T47D (cell line): ENCODE measurements at places on chromosomes 12 and 14.
A peak's percentile ranks its signal among the peaks of the same experiment; 100 is the strongest.

DNA sequence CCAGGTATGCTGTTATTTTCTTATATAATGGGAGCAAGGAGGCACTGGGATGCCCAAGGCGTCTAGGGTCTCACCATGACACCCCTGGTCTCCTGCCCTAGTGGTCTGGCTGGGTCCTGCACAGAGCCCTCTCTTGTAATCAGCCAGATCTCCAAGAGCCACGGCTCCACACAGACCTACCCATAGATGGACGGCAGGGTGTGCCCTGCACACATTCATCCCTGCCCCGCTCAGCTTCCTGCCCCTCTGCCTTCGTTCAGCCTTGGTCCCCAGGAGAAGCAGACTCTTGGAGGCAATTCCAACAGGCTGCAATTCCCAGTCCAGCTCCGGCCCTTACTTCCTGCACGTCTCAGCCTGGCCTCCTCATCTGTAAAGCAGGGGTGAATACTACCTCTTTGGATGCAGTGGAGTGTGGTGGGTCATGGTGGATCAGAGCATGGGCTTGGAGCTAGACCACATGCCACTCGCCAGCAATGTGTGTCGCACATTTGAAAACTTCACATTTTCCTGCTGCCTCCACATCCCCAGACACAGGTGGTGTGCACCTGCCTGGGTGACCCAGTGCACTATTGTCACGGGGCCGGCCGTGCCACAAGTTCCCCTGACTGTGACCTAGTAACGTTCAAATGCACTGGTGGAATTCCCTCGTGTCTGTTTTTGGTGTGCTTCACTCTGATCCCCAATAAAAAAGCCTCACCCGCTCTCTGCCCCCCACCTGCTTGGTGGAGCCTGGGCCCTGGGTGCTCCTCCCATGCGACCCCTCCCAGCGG lies 171.1 kb upstream of the PRMT8 start:
- DNase-seq = no peak

DNA sequence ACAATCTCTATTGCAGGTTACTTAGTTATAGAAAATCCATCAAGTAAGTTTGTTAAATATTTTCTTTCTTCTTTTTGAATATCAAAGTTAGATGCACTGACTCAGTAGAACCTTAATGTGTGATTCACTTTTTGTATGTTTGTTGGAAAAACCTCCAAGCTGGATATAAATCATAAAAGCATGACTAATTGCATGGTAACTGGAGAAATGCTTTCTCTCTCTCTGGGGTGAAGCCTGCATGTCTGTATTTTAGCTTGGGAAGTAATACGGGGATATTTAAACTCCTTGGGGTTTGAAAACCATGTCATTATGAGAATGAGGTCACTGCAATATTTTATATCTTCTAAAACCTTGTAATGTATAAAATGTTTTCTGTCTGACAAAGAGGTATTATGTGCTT lies 58.6 kb upstream of the MYF6 start:
- no peak for DNase-seq

DNA sequence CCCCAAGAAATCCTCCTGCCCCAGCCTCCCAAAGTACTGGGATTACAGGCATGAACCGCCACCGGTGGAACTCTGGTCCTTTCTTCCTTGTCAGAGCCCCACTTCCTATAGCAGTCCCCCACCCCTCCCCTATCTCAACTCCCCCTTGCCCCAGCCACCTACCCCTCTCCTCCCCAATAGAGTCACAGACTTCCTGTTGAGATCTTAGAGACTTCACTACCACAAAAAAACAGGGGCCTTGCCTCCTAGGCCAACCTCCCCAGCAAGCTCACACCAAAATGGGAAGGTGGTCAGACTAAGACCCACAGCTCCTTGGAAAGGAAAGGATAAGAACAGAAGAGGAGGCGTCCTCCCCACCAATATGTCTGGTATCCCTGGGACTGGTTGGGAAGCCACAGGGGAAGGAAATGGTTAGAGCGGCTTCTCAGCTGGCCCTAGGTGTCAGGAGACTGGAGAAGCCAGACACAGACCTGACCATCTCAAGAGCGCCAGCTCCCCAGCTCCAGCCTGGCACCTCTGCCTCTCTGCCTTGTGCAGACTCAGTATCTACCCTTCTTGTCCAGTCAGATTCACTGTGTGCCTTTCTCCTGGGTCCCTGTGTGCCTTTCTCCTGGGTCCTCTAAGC lies 8.5 kb downstream of the ITGB7 start:
- DNase-seq = no peak

GRCh38 chr14:102829016-102829548 lies 51.8 kb downstream of the TRAF3 start:
- DNase-seq = no peak

DNA sequence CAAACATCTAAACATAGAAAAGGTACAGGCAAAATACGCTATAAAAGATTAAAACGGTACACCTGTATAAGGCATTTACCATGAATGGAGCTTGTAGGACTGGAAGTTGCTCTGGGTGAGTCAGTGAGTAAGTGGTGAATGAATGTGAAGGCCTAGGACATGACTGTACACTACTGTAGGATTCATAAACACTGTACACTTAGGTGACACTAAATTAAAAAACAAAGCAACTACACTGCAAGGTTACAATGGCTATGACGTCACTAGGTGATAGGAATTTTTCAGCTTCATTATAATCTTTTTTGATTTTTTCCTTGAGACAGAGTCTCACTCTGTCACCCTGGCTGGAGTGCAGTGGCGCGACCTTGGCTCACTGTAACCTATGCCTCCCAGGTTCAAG lies 269.2 kb downstream of the KSR2 start:
- DNase-seq = no peak

DNA sequence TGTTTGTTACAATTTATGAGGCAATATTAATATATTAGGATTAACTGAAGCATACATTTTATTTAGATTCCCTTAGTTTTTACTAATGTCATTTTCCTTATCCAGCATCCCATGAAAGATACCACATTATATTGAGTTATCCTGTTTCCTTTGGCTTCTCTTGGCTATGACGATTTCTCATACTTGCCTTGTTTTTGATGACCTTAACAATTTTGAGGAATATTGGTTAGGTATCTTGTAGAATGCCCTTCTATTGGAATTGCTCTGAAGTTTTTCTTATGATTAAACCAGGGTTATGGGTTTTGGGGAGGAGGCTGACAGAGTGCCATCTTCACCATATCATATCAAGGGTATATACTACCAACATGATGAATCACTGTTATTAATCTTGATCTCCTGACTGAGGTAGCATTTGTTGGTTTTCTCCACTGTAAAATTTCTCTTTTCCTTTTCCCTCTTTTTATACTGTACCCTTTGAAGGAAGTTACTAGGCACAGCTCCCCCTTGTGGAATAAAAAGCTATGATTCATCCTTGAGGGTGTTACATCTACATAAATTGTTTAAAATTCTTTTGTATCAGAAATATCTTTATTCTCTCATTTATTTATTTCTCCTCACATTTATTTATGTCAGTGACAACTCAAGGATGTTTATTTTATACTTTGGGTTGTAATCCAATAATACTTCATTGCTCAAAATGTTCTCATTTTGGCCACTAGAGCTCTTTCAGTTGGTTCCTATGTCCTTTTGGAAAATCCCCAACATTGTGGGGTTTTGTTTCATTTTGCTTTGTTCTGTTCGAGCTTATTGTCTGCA lies 239.0 kb downstream of the SLC16A7 start:
- no peak for DNase-seq

- DNase-seq = peak; percentile 88
Measured at GRCh38 chr14:31449971-31450610, 7.2 kb downstream of the DTD2 start.

DNA sequence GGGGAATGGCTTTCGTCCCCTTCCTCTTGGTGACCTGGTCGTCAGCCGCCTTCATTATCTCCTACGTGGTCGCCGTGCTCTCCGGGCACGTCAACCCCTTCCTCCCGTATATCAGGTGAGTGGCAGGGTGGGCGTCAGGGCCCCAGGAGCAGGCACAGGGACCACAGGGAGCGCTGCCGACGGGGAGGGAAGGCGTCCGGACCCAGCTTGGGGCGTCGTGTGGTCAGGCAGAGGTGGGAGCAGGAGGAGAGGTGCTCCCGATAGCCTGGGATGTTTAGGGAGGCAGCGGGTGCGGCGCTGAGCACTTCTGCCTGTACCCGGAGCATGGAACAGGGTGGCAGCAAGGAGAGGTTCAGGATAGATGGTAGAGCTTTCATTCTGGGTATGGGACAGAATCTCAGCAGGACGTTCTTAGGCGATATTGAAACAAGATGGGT lies 444 bp downstream of the DRAM1 start:
- peak; percentile 39 for DNase-seq

DNA sequence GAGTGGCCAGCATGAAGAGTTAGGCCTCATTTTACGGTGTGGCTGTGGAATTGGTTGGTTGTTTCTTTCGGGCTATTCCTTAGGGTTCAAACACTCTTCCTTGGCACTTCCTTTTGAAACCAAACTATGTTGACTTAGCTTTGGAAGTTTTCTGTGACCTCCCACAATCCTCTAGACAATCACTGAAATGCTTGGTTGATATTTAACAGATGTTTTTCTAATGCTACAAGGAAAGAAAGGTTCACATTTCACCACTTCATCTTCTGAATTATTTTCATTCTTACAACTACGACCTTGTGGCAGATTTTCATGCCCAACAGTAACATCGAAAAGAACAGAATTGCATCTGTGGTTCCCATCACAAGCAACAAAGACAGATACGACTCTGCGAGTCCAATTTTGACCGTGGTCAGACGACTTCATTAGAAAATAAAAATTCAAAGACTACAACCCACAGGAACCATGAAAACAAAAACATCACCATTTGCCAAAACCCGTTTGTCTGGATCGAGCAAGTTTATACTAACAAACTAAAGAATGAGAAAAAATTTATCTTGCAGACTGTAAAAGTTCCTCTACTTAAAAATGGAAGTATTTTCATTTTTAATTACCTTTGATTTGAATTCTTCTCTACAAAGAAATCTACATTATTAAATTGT lies 16.9 kb downstream of the PRKAB1 start:
- no peak for DNase-seq
